NCI-H1092 (cell line): ENCODE measurements at places on chromosomes 7 and 10.
A peak's percentile ranks its signal among the peaks of the same experiment; 100 is the strongest.

- no peak for DNase-seq
These were observed 34.0 kb downstream of the COA1 start for GRCh38 chr7:43695365-43695764.

DNA sequence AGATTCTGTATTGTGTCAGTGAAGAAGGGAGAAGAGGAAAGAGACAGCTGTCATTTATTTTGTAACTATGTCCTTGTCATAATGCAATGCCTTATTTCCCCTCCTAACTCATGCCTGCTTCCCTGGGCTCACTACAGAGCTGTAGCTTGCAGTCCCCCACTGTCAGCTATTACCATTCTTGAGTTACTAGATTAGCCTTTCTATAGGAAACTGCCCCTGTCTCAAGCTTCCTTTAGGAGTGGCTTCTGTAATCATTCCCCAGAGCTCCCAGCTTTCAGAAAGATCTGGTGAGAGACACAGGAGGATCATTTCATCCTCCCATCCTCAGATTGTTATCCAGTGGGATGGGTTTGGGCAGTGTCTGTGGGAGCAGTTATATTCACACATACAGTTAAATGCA lies 32.4 kb upstream of the SMKR1 start:
- no peak for DNase-seq

- DNase-seq: no peak
These were observed 67.8 kb upstream of the CYTH3 start for GRCh38 chr7:6340241-6340640.

- DNase-seq: no peak
These were observed 553 bp downstream of the TSPAN15 start for GRCh38 chr10:69451784-69452251.

GRCh38 chr10:57162231-57162630 lies 801.2 kb upstream of the ZWINT start:
- DNase-seq: no peak

DNA sequence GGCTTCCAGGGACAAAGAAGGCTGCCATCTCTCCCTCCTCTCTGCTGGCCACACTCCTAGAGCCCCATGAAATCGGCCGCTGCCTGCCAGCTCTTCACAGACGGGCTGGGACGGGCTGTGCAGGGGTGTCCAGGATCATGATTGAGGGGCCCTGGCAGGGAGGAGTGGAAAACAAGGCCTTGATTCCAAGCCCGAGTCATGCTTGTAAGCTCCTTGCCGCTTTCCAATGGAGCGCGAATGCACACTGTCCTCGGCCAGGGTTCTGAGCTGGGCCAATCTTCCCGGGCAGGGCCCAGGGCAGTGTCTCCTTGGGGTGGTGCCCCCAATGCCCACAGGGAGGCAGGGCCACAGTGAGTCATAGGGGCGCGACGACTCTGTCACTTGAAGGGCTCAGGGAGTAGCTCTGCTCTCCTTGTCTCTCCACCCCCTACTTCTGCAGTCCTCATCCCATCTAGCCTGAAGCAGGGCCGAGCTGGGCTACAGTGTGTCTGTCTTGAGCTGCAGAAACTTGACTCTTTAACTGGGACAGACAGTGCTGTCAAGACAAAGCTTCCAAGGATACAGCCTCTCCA lies 186.2 kb upstream of the SVIL start:
- DNase-seq: no peak

DNA sequence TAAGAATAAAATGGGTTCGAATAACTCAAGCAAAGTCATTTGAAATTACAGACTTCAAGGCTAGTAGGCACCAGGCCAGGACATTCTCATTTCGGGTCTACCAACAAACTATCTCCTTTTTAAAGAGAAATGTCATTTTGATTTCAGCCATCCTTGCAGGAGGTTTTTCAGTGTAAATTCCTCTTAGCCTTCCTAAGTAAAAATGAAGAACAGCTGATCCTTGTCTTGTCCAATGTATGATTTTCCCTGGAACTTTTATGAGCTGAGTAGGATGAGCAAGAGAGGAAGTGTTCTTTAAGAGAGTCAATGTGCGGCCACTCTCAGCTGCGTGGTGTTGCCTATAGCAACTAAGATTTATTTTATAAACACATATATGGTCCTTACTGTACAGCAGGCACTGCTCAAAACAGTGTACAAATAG lies 110.1 kb downstream of the PLCE1 start:
- DNase-seq: no peak

- DNase-seq: no peak
These were observed 200.2 kb downstream of the DYNC1I1 start for GRCh38 chr7:95972523-95972922.

- no peak for DNase-seq
These were observed 235.1 kb upstream of the CELF2 start for GRCh38 chr10:10782603-10783002.

- DNase-seq: no peak
These were observed 895.7 kb upstream of the SORCS1 start for GRCh38 chr10:108060246-108060645.

- DNase-seq: no peak
These were observed 691.3 kb downstream of the SORCS1 start for GRCh38 chr10:106473129-106473685.

- DNase-seq: no peak
These were observed 233.1 kb downstream of the CCDC3 start for GRCh38 chr10:12768156-12769100.

GRCh38 chr7:98294798-98295382 lies 13.4 kb downstream of the BRI3 start:
- DNase-seq: peak; percentile 30

DNA sequence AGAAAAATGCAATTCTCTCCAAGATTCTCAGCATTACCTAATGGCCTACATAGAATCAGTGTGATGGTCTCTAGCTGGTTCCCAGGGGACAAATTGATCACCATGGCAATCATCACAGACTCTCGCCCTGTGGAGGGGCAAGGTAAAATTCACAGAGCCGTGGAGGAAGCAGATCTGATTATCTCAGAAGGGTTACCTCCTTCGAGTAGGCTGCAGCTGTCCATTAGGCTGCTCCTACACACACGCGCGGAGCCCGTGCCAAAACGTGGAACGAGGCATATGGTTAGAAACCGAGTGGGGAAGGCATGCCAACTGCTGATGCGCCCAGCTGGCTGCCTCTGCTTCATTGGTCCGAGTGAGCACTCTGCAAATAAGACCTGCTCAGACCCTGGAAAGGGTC lies 52.8 kb upstream of the PTER start:
- DNase-seq: peak; percentile 80

DNA sequence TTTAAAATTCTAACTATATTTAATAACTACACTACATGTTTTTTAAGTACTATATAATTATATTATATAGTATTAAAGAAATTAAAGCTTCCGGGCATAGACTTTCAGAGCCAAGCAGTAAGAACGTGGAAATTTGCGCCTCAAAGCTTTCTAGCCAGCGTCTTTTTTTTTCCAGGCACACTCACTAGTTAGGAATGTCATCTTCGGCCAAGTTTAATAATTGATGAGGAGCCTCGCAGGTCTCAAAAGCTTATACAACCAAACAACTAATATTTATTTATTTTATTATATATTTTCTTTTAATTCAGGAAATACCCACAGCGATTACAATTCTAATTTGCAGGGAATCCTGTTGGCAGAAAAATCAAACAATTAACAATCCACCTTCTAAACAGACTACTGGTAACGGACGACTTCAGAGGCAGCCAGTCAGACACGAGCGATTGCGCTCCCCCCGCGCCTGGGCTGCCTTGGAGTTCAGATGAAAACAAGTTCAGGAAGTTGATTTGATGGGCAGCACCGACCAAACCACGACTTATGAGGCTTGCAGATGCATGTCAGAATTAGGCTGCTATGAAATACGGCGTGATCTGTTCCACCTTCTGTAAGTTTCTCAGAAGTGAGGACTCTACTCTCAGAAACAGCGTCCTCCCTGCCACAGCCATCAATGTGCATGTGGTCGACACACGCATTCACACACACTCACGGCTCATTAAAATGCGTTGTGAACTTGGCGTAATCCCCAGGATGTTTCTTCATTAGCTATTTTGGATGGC lies 431.8 kb upstream of the MGMT start:
- DNase-seq: no peak

DNA sequence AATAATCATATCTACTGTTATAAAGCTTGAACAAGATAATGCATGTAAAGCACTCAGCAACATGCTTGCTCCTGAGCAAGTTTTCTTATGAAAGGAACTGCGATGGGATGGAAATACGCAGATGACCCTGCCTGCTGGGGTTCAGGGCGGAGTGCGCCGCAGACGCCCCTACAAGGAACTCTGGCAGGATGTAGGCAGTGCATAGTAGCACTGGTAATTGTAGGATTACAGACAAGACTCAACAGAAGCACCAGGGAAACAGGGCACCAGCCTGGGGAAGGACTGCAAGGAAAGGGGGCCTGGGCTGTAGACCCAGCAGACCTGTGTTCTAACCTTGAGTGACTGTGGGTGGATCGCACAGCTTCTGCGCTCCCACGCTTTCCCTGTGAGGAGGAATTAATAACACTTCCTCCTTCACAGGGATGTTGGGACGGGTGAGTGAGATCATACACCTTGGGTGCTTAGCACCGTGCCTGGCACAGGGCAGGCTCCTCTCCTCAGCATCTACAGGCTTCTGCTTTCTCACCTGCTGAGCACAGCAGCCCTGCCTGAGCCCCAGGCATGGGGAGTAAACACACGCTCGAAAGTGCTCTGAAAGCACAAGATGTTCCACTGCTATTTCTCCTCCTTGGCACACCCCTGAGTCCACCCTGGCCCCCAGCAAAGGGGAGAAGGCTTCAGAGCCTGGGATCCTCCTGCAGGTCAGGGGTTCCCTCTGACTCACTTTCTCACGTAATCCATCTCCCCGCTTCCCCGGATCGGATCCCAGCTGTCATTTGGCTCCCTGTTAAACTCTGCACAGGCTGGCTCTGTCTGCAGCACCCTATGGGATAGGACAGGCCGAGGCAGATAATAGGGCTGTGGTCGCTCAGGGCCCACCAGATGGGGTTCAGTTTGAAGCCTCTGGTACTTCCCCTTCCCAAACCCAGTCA lies 19.2 kb downstream of the ITPRIP start:
- DNase-seq: no peak

DNA sequence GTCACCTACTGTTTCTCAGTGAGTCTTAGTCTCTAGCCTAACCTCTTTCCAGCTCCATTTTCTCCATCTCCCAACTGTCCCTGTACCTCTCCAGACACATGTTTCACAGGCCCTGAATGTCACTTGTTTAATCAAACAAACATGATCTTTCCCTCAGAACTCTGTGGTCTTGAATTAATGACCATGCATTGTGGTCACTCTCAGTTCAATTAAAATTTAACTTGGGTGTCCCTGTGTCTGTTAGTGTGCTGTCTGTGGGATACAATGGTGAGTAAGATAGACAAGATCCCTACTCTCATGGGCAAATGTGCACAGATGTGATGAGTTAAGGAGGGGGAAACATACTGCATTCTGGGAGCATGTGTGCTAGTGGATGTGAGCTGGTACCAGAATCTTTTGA lies 65.0 kb downstream of the RBM33 start:
- DNase-seq: no peak

DNA sequence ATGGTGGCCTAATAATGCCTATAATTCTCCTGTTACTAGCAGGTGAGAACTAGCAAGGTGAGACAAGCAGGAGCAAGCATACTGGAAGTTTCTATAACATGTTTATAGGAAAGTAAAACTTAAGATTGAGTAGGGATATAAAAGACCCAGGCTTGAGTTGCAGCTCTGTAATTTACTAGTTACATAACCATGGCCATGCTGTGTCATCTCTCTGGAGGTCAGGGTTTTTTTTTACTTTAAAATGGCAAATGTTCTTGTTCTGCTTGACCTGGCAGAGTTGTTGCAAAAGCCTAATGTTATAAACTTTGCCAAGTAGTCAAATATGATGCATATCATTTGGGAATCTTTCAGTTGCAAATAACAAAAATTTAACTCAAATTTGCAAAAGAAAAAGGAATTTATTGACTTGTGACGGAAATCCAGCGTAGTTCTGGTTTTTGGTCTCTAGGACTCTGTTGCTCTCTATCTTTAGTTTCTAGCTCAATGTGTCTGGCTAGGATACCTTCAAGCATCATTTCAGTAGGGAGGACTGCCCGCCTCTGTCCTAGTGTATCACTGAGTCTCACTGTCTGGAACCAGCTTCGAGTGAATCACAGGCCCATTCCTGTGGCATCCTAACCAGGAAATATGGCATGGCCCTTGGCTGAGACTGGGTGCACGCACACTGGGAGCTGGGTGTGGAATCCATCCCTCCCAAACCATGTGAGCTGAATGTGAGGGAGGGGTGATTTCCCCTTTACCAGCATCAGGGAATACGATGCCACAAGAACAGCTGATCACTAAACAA lies 67.9 kb downstream of the ADAM22 start:
- DNase-seq: no peak

- DNase-seq: peak; percentile 49
These were observed 10.5 kb downstream of the LSM5 start for GRCh38 chr7:32479574-32480200.

GRCh38 chr10:67612176-67612575 lies 83.8 kb downstream of the CTNNA3 start:
- no peak for DNase-seq

DNA sequence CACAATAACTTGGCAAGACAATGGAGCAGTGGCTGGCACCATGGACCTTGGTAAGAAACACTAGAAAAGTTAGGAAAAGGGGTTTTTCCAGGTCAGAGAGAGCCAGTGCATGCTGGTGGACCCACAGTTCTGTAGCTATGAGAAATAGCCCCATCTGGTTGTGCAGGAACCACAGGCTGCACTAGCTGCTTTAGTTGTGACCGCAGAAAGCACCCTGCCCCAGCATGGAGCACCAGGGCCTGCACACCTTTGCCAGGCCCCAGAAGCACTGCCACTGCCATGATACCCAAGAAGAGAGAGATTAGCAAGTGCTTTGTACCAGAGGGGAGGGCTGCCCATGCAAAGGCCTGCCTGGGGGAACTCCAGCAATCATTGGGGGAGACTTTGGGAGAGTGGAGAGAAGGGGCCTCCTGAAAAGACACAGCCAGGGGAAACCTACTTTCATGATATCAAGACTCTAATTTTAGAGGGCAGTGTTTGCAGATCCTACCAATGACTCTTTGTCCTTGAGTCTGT lies 256.1 kb upstream of the C7orf33 start:
- no peak for DNase-seq

DNA sequence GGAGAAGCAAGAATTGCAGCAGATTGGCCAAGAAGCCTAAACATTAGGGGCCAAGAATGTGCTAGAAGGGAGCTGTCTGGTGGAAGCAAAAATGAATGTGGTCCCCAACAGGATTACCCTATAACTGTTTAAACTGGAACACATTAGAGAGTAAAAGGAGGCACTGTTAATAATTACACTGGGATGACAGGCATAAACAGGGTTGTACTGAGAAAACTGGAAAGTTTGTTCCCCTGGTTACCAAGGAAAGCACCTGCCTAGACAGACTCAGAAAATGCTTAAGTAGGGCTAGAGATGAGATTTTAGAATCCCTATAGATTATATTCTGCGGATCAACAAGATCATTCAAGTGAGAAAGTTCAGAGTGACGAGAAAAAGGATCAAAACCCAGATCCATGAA lies 100.8 kb downstream of the CTTNBP2 start:
- DNase-seq: no peak

GRCh38 chr7:17680943-17681351 lies 259.3 kb downstream of the SNX13 start:
- no peak for DNase-seq

- no peak for DNase-seq
These were observed 61.0 kb upstream of the LRRC4 start for GRCh38 chr7:128092221-128092620.

- DNase-seq: no peak
These were observed 127.9 kb upstream of the STK17A start for GRCh38 chr7:43454936-43455518.
